ENCODE measurements at places on chromosomes 7 and 10.

DNA sequence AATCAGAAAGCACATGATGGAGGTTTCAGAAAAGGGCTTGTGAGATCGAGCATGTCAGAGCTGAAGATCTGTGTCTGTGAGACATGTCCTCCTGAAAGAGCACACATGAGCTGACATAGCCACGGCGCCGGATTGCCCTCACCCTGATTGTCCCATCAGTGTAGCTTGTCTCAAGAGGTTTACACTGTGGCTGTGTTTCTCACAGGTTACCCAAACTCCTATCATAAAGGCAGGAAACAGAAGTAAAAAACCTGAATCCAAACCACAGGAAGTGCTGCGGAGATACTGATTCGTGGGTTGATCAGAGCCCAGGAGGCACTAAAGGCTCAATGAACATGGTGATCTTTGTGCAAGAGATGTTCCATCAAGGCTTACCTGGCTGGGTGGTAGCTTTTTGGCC is 3.9 kb upstream of the ATP6V0E2 start:
- no peak for DNase-seq

- no peak for DNase-seq
Measured at GRCh38 chr10:3961082-3961481, 176.1 kb upstream of the KLF6 start.

GRCh38 chr7:66198469-66198868 is 6.7 kb upstream of the TPST1 start:
- no peak for DNase-seq

DNA sequence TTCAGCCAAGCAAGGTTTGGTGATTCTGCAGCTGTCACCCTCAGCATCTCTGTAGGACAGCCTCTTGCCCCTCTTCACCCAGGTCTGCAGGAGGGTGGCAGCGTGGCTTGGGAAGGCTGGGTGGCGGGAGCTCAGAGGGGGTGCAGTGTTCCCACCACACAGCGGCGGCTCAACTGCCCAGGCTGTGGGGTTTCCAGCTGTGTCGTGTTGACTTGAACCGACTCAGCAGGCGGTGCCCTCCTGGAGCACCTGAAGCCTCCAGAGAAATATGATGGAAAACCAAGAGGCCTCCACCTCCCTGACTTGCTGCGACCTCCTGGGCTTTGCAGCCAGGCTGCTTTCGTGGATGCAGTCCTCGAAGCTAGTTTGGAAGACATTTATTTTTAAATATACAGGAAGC is 68.0 kb upstream of the KLF6 start:
- DNase-seq = no peak

DNA sequence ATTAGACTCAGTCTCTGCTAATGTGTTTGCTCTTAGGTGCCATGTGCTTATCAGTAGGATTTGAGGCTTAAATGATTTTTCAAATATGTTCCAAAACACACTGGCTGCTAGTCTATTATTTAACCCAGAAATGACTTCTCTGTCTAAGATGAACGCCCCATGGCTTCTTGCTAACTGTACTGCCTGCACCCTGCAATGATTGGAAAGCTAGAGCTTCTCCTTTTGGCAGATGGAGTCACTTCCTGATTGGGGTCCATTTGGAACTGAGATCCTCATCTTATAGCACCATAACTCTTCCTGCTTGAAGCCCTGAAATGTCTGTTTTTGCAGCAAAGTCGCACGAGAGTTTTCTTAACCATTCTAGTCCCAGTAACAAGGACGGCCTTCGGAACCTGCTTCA is 186.5 kb upstream of the ADO start:
- no peak for DNase-seq

GRCh38 chr7:139850906-139851305 is 21.8 kb downstream of the TBXAS1 start:
- DNase-seq = no peak

DNA sequence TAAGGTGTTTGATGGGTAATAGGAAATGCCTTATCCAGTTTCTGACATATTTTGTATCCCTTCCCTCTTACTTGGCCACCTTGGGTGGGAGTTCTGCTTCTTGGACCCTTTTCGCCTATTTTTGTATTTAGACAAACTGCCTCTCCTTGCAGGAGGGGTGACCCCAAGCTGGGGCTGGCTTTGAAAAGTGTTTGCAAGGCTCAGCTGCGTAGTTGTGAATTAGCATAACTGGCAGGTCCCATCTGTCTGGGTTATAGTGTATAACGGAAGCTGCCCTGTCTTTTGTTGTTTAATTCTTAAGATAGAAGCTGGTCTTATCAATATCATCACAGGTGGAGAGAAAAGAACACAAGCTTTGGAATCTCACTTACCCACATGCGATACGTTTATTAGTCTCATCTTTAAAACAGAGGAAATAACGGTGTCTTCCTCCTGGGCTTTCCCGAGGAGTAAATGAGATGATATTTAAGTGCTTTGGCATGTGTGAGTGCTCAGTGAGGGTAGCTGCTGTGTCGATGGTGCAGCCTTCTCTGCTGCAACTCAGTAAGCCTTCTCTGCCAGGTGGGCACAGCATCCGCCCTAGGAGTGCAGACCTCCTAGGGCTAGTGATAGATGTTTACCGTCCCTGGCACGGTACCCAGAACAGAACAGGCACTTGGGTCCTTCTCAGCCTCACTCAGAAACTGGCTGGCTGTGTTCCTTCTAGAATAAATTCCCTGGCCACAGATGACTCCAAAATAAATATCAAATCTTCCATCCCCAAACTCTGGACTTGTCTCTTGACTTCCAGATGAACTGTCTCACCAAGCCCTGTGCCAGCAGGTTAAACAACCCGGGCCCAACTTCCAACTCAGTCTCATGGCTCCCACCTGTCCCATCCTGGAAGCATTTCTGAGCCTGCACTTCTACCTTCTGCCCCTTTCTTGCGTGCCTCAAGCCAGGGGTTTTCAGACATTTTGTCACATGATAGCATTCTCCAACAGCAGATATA is 227.3 kb downstream of the GFRA1 start:
- DNase-seq = no peak

DNA sequence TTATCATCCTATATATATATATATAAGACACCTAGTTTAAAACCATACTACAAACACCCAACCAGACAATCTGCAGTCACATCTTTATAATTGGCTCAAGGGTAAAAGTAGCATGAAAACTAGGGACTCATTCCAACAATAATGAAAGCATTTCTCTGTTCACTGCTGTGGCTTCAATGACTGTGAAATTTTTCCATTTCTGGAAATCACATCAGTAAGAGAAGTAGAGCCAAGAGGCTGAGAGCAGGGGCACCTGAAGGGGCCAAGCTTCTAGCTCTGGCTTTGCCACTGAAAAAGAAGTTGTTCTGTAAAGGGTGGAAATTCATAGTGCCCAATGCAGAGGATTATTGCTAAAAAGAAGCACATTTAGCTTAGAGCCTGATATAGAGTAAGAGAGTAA is 158.6 kb upstream of the GLI3 start:
- no peak for DNase-seq

DNA sequence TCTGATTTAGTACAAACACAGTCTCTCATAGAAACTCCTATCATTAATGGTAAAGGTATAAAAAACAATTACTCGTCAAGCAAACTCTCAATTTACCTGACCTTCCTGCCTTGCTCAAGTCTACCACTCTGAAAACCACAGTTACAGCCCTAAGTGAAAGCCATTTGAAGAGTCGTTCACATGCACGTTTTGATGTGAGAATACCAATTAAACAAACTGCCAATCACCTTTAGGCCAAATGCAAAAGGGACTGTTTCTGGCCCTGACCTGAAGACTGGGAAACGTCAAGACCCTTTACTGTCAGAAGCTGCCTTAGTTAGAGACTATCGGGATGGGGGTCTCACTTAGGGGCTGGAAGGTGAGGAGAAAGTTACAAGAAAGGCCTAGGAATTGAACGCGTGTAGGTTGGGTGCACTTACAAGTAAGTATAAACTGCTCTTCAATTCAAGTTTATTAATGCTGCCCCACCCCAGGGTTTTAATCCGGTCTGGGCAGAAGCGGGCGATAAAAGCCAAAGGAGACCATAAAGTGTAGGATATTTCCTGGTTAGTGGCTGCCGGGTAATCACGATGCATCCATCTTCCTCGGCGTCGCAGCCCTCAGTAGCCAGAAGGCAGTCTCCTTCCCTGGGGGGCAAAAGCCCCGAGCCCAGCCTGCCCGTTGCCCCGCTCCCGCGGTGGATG is 935 bp downstream of the TM9SF3 start:
- no peak for DNase-seq

DNA sequence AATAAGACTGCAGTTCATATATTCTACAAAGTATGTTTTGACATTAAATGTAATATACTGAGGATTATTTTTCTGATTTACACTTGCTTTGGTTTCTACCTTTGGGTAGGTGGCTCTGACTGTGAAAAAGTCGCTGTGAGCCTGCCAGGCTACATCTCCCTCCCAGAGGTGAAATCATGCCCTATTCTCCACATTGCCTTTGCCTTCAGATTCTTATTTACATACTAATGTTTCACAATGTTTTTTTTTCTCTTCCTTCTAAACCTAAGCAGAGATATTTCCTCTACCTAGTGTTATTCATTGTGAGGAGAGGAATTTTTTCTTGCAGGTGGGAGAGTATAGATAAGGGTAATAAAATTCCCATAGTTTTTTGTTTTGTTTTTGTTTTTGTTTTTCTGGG is 111.5 kb upstream of the ANTXRL start:
- DNase-seq = no peak

DNA sequence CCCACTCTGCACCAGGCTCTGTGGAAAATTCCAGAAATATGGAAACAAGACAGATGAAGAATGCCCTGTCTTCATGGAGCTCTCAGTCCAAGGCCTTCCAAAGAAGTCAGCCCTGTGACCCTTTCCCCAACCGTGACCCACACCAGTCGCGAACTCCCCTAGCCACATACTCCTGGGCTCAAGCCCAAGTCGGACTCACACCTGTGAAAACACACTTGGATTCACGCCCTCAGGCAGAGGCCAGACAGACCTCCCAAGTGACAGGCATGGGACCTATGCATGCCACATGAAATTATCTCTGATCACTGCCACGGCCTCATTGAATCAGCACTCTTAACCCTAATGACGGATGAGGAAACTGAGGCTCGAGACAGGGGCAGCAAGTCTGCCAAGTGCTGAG is 42.5 kb downstream of the ZCCHC24 start:
- DNase-seq = no peak

DNA sequence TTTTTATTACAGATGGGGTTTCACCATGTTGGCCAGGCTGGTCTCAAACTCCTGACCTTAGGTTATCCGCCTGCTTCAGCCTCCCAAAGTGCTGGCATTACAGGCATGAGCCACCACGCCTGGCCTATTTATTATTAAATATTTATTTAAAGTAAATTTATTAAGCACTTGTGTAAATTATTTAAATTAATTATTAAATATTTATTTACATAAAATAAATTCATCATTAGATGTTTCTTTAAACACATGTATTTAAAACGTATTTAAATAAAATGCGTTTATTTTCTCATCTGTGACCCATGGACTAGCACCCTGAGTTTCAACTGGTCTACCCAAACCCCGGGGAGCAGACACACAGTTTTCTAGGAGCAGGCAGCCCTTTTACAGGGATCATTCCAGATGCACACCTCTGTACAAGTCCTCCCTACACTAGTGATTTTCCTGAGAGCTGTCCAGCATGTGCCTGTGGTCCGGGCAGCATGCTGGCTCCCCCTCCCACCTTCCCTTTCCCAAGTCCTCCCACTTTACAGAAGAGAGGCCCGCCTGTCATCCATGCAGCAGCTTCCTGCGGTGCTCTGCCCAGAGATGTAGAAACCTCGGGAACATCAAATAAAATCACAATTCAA is 89.2 kb upstream of the ATP6V0A4 start:
- no peak for DNase-seq

DNA sequence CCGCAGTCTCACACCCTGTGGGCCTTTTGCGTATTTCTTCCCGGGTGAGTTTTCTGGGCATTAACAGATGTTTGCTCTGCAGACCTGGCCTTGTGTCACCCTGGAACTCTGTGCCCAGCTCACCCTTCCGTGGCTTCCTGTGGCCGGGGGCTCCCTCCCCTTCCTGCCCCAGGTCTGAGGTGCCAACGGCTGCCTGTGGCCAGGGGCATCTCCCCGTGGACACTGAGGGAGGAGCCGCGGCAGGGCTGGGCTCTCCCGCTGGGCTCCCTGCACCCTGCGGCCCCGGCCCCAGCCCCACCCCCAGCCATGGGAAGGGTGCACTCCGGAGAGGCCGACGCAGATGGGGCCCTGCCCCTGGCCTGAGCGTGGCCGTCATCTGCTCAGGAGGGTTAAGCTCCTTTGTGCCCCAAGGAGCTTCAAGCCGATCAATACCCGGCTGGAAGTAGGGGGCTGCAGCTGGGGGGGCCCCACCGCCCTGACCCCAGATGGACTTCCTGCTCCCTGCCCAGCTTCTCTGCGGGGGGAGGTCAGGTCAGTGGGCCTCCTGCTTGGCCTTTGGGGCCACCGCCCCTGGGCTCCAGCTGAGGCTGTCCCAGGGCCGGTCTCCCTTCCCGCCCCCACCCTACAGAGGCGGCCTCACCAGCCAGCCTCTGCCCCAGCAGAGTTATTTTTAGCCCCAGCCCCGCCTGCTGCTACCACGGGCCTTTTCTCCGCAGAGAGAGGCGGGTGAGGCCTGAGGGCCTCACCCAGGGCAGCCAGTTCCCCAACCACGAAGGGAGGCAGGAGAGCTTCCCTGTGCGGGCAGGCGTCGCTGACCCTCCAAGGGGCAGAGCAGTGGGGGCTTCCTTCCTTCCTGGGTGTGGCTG is 24.2 kb downstream of the PWWP2B start:
- DNase-seq = peak; percentile 64

- DNase-seq = no peak
Measured at GRCh38 chr10:103742824-103743223, 112.6 kb downstream of the SH3PXD2A start.

GRCh38 chr10:86899670-86900276 is 57.6 kb downstream of the MMRN2 start:
- DNase-seq = peak; percentile 56

- no peak for DNase-seq
Measured at GRCh38 chr10:92366412-92367021, 75.5 kb downstream of the MARCHF5 start.

DNA sequence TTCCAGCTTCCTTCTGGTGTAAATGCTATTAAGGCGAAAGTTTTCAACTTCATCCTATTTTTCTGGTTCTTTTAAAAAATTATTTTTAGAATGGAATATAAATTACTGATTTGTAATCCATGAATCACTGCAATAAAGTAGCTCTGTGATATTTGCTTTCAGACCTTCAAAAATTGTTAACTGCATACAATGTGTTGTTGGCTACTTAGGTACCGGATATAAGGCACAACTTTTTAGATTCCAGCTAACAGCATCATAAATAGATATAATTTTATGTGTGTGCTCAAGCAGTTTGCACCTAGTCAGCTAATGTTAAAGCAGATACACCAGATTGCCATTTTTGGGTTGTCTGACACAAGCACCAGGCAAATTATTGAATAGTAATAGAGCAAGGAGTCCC is 58.7 kb downstream of the PON1 start:
- DNase-seq = no peak

DNA sequence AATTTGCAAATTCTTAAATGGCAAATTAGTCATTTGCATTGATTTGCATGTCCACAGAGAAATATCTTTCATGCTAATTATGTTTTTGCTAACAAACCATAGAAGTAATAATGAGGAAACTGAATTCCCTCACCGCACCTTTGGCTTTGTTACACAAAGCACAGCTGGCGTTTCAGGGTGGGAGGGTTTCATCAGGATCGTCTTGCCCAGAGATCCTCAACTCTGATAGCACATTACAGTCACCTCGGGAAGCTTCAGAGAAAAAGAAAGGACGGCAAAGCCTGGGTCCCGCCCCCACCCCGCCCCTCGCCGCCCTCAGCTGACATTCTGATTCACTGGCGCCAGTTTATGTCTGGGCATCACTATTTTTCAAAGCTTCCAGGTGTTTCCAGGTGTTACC is 119.4 kb downstream of the PTPRN2 start:
- no peak for DNase-seq

Measured in breast epithelium (tissue), 4 donors.